ENCODE measurements at places on chromosomes 5 and 9.

- DNase-seq: no peak
Measured at GRCh38 chr5:159923008-159923407, 6.7 kb downstream of the ADRA1B start.

GRCh38 chr9:93133681-93134014, 403 bp downstream of the NINJ1 start:
- no peak for DNase-seq

DNA sequence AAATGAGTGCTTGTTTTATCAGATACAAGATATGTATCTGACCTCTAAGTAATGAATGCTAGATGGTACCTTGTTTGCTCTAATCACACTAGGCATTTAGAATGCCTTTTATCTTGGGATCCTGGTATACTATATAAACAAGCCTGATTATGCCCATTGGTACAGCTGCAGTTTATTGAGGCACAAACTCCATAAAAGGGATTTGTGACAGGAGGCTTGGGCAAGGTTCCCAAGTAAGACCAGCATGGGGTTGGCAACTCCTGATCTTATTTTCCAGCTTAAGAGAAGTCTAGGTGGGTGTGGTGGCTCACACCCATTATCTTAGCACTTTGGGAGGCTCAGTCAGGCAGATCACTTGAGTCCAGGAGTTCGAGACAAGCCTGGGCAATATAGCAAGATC, 93.9 kb upstream of the DMRT1 start:
- DNase-seq: no peak

DNA sequence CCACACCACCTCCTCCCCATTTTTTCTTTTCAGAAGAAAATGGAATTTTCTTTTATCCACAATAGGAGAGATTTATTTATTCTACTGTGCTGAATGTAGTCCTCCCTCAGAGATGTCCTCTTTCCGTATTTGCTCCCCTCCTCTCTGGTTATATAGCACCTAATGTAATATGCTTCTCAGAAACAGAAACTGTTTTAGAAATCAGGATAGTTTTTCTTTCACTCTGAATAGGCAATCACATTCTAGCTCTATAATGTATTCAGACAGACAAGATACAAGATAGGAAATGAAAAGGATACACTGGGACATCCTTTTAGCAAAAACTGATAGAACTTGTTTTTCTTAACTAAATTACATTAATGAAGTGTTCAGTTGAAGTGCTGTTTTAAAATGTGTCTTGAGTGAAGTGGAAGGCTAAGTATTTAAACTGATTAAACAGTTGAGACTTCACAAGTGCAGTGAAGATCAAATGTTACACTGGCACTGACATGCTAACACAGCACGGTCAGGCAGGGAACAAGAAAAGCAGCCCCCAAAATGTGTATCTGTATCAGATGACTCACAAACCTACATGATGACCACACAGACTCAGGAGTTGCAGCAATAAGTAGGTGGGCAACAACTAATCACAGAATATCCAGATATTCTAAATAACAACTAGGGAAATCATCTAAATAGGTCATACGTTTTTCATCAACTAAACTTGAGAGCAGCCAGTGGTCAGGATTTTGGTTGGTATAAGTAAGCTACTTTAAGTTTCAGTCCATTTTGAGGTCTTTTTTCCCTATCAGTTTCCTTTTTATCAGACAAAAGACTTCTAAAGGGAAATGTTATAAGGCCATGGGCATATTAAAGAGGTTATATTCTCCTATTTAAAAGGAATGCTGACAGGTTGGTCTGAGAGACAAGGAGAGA, 260.4 kb downstream of the MLLT3 start:
- no peak for DNase-seq

DNA sequence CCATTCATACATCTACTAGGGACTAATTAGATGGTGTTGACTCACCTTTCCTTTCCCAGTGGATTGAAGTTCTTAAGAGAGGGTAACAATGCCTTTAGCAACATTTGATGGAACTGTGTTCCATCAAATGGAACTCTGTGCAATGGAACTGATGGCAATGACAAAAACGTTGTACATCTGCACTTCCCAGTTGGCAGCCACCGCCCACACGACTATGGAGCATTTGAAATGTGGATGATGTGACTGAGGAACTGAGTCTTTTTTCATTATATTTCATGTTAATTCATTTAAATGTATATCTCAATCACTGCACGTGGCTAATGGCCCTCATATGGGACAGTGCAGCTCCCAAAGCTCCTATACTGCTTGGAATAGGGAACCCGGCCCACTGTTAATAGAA, 39.0 kb upstream of the ICE1 start:
- DNase-seq: no peak

GRCh38 chr5:96388176-96388575, 44.9 kb downstream of the PCSK1 start:
- DNase-seq: no peak

DNA sequence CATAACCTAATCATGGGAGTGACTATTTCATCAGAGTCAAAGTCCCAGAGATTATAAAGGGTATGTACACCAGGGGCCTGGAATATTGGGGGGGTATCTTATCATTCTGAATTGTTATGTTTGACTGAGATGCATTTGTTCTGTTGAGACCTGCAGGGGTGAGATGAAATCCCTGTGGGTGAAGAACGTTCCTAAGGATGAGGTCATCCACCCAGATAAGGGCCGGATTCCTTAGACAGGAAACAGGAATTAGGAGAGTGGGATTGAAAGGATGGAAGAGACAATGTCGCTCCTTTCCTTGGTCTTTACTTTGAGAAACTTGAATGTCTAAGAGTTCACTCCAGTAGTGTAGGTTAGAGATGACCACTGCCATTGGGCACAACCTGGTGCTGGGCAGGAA, 54.7 kb downstream of the GAS1 start:
- no peak for DNase-seq

GRCh38 chr9:16671591-16672137, 198.8 kb downstream of the BNC2 start:
- no peak for DNase-seq

DNA sequence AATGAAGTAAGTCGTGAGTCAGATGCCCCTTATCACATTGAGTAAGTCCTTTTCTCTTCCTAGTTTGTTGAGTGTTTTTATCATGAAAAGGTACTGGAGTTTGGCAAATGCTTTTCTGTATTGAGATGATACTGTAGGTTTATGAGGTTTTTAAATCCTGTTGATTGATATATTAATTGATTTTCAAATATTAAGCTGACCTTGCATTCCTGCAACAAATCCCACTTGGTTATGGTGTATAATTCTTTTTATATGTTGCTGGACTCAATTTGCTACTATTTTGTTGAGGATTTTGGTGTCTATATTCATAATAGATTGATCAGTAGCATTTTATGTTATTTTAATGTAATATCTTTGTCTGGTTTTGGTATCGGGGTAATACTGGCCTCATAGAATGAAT, 81.0 kb upstream of the BNC2 start:
- DNase-seq: no peak

GRCh38 chr5:113084402-113085083, 107.9 kb downstream of the DCP2 start:
- DNase-seq: no peak

- no peak for DNase-seq
Measured at GRCh38 chr9:128422783-128423150, 2.1 kb downstream of the CERCAM start.

GRCh38 chr5:176533390-176533789, 3.8 kb downstream of the RNF44 start:
- peak; percentile 42 for DNase-seq

GRCh38 chr5:173496129-173496882, 120.1 kb downstream of the BOD1 start:
- no peak for DNase-seq

DNA sequence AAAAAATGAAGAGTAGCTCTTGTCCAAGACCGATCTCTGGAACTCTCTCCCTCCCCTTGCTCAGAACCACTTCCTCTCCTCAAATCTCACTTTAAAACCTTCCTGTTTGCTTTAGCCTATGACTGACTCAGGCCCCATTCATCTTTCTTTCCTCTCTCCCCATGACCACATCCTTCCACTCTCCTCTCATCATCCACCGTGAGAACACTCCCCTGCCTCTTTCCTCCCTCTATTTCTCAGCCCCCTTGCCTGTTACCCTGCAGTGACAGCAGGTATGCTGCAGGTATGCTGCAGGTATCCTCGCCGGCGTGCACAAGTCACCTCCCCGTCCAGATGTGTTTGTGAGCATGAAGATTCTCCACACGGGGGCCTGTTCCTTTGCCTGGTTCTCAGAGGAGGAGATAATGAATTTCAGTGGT, 505.3 kb downstream of the CCDC171 start:
- no peak for DNase-seq

- DNase-seq: no peak
Measured at GRCh38 chr5:79168031-79168430, 56.4 kb downstream of the BHMT start.

DNA sequence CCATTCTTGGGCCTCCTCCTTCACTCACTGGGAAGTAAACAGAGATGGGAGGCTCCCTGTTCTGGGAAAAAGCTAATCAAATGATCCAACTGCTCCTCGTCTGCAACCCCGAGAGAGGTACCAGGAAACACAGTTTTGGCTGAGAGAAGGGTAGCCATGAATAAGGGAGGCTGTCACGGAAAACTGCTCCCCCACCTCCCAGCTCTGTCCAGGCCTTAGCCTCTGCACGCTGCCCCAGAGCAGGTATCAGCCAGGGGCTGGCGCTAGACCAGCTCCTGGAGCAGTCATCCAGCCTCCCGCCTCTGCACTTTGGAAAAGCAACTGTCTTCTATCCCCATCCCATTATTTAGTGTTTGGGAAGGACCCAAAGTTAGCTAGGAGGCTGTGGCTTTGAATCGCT, 266.1 kb downstream of the NDUFS4 start:
- no peak for DNase-seq

- DNase-seq: no peak
Measured at GRCh38 chr5:1292139-1292538, 2.7 kb downstream of the TERT start.

Measured in CD4-positive, alpha-beta T cell treated with Interleukin-15 for 1 hour (primary cell).